Uterus (tissue), 4 donors: ENCODE measurements at places on chromosomes 3 and 15. TPM values are rescaled to one million over a fixed set of nuclear protein-coding genes. Genes with fewer than 3 reads are reported as not detected.

GRCh38 chr3:138112362-138112761, 3.0 kb downstream of the DZIP1L start:
- no peaks in the 10 kb centered on the region for H3K36me3 ChIP-seq
- H3K27me3 ChIP-seq: no peaks in the 10 kb centered on the region
- DNase-seq: no peak

DNA sequence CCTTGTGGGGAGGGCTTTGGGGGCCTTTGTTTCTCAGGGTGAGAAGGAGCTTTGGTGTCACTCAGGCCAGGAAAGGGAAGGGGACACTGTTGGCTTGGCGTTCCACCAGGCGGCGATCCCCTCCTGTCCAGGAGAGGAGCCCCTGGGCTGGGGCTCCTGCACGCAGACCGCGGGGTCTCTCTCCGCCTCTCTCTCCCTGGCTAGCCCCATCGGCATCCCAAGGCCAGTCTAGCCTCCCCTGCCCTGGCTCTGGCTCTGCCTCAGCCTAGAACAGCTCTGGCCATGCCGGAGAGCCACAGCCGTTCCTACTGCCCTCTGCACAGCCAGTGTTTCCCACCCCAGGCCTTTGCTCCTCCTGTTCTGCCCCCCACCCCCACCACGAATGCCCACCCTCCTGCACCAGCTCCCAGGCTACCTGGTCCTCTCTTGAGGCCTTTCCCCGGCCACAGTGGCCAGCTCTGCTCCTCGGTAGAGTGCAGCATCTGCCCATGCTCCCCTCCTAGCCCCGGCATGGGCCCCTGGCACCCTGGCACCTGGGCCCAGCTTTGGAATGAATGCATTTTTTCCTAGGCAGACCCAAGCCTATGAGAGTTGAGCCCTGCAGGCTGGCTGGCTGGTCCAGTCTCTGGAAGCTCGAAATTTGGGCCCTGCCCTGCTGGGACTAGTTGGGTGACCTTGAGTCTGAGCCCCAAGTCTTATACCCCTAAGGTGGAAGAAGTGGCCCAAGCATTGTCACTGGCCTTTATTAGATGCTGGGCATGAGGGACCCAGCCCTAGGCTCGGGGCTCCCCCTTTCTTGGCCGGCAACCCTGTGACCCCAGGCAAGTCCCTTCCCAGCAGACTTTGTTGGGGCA, 2.4 kb downstream of the PLXNA1 start:
- no peak overlapping the region for H3K4me3 ChIP-seq
- H3K4me1 ChIP-seq: peaks cover 6% of the 10 kb centered on the region
- no peaks in the 10 kb centered on the region for H3K36me3 ChIP-seq
- DNase-seq: no peak
- H3K27me3 ChIP-seq: no peaks in the 10 kb centered on the region

The ALG1L2 gene
- not detected for total RNA-seq

The LTK gene
- 0.24 TPM for total RNA-seq

GRCh38 chr15:81895723-81896122, 150.1 kb downstream of the MEX3B start:
- no peaks in the 10 kb centered on the region for H3K4me1 ChIP-seq
- H3K27me3 ChIP-seq: no peaks in the 10 kb centered on the region
- H3K4me3 ChIP-seq: no peak overlapping the region
- no peak for DNase-seq
- H3K36me3 ChIP-seq: no peaks in the 10 kb centered on the region
- no peak overlapping the region for H3K27ac ChIP-seq

DNA sequence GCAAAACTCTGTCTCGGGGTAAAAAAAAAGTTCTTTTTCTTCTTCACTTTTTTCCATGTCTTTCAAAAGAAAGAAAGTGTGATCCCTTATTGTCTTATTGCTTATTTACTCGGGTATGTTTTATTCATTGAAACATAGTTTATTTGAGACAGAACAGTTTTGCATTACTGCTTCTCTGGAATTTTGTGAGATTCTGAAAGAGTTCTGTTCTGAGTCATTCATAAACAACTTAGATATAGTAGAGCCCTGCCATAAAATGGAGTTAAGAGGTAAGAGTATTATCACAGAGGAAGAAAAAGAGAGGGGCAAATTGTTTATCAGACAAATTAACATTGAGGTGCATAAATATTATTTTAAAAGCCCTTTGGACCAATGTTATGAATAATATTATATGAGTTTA, 522.2 kb downstream of the ROBO2 start:
- no peaks in the 10 kb centered on the region for H3K4me1 ChIP-seq
- no peak overlapping the region for H3K27ac ChIP-seq
- H3K27me3 ChIP-seq: no peaks in the 10 kb centered on the region
- no peak for DNase-seq

DNA sequence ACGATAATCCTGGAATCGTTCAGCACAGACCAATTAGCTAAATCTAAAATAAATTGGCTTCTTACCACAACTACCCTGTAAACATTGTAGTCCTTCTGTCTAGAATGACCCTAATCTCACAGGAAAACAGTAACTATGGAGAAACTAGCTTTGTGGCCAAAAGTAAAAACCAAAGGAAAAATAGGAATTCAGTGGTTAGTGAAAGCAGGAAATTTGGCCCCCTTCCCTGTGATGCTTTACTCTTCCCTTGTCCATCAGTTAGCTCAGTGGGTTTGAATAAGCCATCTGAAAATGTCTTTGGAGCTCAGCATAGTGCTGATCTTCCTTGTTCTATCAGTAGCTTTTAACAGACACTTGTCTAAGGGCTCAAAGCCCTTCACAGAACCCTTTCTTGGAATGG, 1.6 kb downstream of the NMD3 start:
- H3K36me3 ChIP-seq: no peaks in the 10 kb centered on the region
- H3K4me1 ChIP-seq: no peaks in the 10 kb centered on the region
- H3K27me3 ChIP-seq: no peaks in the 10 kb centered on the region

DNA sequence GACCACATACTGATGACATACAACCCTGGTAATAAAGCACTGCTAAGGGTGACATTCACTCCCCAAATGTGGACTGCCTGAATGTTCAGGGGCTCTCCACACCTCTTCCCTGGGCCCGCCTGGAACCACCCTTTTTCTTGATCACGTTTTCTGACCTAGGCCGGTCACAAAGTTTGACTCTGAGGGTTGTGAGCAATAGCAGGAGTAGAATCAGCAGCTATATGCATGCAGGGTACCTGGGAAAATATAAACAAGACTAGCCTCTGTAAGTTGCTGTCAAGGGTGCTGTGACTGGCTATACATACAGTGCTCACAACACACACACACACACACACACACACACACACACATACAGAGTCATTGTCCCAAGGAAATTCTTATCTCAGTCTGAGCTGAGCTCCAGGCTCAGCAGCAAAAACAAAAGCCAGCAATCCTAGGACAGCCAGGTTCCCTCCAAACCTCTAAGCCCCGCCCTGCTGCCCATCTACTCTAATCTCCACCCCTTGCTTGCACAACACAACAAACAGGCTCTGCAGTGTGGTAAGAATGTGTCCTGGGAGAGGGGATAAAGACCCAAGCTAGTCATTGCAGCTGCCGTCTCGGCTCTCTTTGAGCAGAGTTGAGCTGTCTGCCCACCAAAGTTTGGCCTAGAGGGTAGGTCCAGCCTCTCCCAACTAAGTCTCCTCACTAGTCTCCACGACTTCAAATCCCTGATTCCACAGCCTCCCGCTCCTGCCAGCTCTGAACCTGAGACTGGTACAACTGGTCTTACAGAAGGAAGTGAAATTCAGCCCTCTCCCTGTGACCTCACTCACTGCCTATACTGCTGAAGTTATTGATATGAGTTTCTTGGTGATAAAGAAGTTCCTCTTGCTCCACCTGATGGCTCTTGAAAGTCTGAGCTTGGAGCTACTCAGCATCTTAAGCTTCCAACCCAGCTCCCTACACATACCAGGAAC, 2.2 kb downstream of the BMF start:
- peak; percentile 86 for DNase-seq
- H3K4me3 ChIP-seq: no peak overlapping the region
- H3K36me3 ChIP-seq: no peaks in the 10 kb centered on the region
- H3K27me3 ChIP-seq: no peaks in the 10 kb centered on the region

The PRTG gene
- 4.1 TPM for total RNA-seq

The GOLGA8A gene
- 23.6 TPM for total RNA-seq

The CRYGS gene
- total RNA-seq: 6.2 TPM

GRCh38 chr3:197687570-197687969, 49.1 kb downstream of the RUBCN start:
- DNase-seq: no peak
- no peaks in the 10 kb centered on the region for H3K36me3 ChIP-seq
- H3K27me3 ChIP-seq: no peaks in the 10 kb centered on the region
- H3K4me3 ChIP-seq: no peak overlapping the region

The RMDN3 gene
- total RNA-seq: 24.6 TPM

The KLF15 gene
- 1.9 TPM for total RNA-seq

The SLC6A1 gene
- total RNA-seq: 5.0 TPM

- no peak for DNase-seq
- no peaks in the 10 kb centered on the region for H3K36me3 ChIP-seq
- H3K27me3 ChIP-seq: no peaks in the 10 kb centered on the region
Measured at GRCh38 chr3:194727435-194728128, 41.9 kb downstream of the FAM43A start.

The SNX22 gene
- 1.7 TPM for total RNA-seq

The TMPRSS7 gene
- total RNA-seq: not detected

GRCh38 chr15:27382361-27383025, 411.5 kb downstream of the GABRG3 start:
- no peak overlapping the region for H3K4me3 ChIP-seq
- no peak for DNase-seq
- no peaks in the 10 kb centered on the region for H3K36me3 ChIP-seq
- H3K27me3 ChIP-seq: no peaks in the 10 kb centered on the region

GRCh38 chr3:40309925-40310695, 603 bp downstream of the EIF1B start:
- DNase-seq: peak; percentile 51
- H3K27me3 ChIP-seq: no peaks in the 10 kb centered on the region
- no peaks in the 10 kb centered on the region for H3K36me3 ChIP-seq
- H3K27ac ChIP-seq: peak overlapping the region; percentile 91
- peak overlapping the region; percentile 69 for H3K4me3 ChIP-seq

DNA sequence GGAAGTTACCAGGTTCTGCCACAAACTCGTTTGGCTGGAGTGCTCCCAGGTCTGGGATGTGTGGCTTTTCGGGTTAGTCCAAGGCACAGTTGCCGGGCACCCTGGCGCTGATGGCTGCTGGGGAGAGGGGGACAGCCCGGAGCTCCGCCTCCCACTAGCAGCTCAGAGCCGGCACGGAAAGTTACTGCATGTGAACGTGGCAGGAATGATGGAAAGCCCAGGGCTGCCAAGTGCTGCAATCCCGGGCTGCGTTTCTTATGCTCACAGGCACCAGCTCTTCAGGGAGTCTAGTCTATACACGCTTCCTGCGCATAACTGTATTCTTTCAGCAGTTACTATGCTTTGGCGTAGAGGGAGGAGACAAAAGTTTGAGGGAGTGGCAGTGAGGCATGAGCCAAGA, 141.8 kb upstream of the ICE2 start:
- no peak overlapping the region for H3K4me3 ChIP-seq
- peak; percentile 52 for DNase-seq
- no peaks in the 10 kb centered on the region for H3K27me3 ChIP-seq
- no peaks in the 10 kb centered on the region for H3K36me3 ChIP-seq

- H3K27me3 ChIP-seq: no peaks in the 10 kb centered on the region
- no peaks in the 10 kb centered on the region for H3K4me1 ChIP-seq
- DNase-seq: no peak
- H3K27ac ChIP-seq: no peak overlapping the region
- no peak overlapping the region for H3K4me3 ChIP-seq
- H3K36me3 ChIP-seq: no peaks in the 10 kb centered on the region
Measured at GRCh38 chr3:38630606-38631005, 18.9 kb downstream of the SCN5A start.

- DNase-seq: no peak
- no peaks in the 10 kb centered on the region for H3K27me3 ChIP-seq
- H3K27ac ChIP-seq: no peak overlapping the region
- H3K4me1 ChIP-seq: no peaks in the 10 kb centered on the region
Measured at GRCh38 chr15:49031804-49032203, 14.4 kb downstream of the SECISBP2L start.

GRCh38 chr3:62566022-62566557, 192.7 kb upstream of the FEZF2 start:
- H3K4me3 ChIP-seq: no peak overlapping the region
- H3K27me3 ChIP-seq: no peaks in the 10 kb centered on the region
- H3K27ac ChIP-seq: no peak overlapping the region
- H3K36me3 ChIP-seq: no peaks in the 10 kb centered on the region

GRCh38 chr3:74839566-74839965, 225.1 kb upstream of the CNTN3 start:
- no peaks in the 10 kb centered on the region for H3K4me1 ChIP-seq
- no peak overlapping the region for H3K27ac ChIP-seq
- H3K27me3 ChIP-seq: no peaks in the 10 kb centered on the region
- H3K4me3 ChIP-seq: no peak overlapping the region
- no peaks in the 10 kb centered on the region for H3K36me3 ChIP-seq

DNA sequence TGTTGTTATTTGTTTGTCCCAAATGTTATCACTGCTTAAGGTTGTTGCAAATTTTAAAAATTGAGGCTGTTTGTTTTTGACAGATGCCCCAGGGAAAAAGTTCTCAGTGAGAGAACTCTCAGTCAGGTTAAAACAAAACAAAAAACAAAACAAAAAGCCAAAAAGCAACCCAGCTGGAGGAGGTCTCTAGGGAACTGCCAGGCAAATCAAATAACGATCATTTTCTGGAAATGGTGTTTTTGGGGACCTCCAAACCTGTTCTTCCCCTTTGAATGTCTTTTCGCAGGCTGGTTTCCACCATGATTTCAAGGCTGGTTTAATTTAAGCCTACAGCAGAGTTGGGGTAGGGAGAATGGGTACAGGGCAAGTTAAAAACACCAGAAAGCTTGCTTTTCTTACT, 27.2 kb downstream of the SPINK8 start:
- no peaks in the 10 kb centered on the region for H3K4me1 ChIP-seq
- H3K4me3 ChIP-seq: no peak overlapping the region
- no peaks in the 10 kb centered on the region for H3K36me3 ChIP-seq
- H3K27me3 ChIP-seq: no peaks in the 10 kb centered on the region
- no peak for DNase-seq

The GOLGA8G gene
- not detected for total RNA-seq

DNA sequence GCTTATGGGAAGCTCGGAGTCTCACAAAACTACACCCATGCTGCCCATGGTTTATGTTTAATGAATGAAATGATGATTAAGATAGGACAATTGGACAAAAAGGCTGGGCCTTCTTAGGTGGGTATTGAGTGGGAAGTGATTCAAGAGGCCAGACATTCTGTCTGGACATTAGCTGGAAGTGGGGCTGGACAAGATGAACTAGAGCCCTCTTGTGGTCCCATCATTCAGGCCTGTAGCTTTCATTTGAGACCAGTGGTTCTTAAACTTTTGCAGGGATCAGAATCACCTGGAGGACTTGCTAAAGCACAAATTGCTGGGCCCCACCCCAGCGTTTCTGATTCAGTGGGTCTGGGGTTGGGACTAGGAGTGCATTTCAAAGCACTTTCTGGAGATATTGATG, 290.4 kb upstream of the CTDSPL start:
- H3K4me3 ChIP-seq: no peak overlapping the region
- DNase-seq: no peak
- no peak overlapping the region for H3K27ac ChIP-seq
- H3K36me3 ChIP-seq: no peaks in the 10 kb centered on the region
- H3K27me3 ChIP-seq: no peaks in the 10 kb centered on the region
